ENCODE measurements at places on chromosomes 3 and 15. TPM values are rescaled to one million over a fixed set of nuclear protein-coding genes. Genes with fewer than 3 reads are reported as not detected.

DPPA2 gene
- not detected for total RNA-seq

RAB27A gene
- 13.0 TPM for total RNA-seq

CDHR4 gene
- not detected for total RNA-seq

NLGN1 gene
- total RNA-seq, result 3.2 TPM

SUSD5 gene
- 14.1 TPM for total RNA-seq

SPINK8 gene
- total RNA-seq, result not detected

MESP2 gene
- not detected for total RNA-seq

C3orf85 gene
- not detected for total RNA-seq

SATB1 gene
- 1.1 TPM for total RNA-seq

SKOR1 gene
- total RNA-seq, result not detected

FETUB gene
- total RNA-seq, result not detected

ZNF35 gene
- total RNA-seq, result 7.7 TPM

RNF111 gene
- 16.6 TPM for total RNA-seq

MAPKBP1 gene
- total RNA-seq, result 5.3 TPM

SAMD7 gene
- total RNA-seq, result not detected

PRKAR2A gene
- total RNA-seq, result 16.9 TPM

DAZL gene
- total RNA-seq, result not detected

AEN gene
- total RNA-seq, result 56.2 TPM

FBXO40 gene
- not detected for total RNA-seq

GOLGA8G gene
- total RNA-seq, result 0.25 TPM

ARPP21 gene
- not detected for total RNA-seq

GPR149 gene
- total RNA-seq, result not detected

CIP2A gene
- 57.0 TPM for total RNA-seq

Data from SJSA1 (cell line).